ENCODE measurements at places on chromosomes 5 and 9.

GRCh38 chr9:99055384-99055783 lies 49.5 kb upstream of the TGFBR1 start:
- DNase-seq: no peak

- no peak for DNase-seq
Measured at GRCh38 chr5:84028093-84028492, 307.4 kb upstream of the HAPLN1 start.

- DNase-seq: no peak
Measured at GRCh38 chr5:6405591-6405990, 27.2 kb upstream of the MED10 start.

- no peak for DNase-seq
Measured at GRCh38 chr5:136188859-136189258, 4.1 kb downstream of the SMIM32 start.

GRCh38 chr5:1727571-1727970 lies 72.1 kb downstream of the MRPL36 start:
- peak; percentile 5 for DNase-seq

DNA sequence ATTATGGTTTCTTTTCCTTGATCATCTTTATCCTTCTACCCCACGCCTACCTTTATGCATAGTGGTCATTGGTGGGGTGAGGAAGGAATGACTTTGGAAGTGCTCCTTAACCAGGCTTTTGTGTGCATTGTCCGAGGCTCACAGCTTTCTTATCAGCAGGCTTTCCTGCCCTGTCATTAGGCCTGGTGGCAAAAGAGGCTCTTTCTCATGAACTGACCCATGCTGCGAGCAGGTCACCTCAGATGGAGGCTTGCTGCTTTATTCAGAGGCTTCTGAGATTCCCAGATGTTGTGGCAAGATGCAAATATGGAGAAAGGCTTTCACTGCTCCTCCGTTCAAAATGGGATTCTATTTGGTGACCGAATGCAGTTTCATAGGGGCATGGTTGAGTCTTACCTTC lies 57.4 kb upstream of the DMRTA1 start:
- DNase-seq: no peak

DNA sequence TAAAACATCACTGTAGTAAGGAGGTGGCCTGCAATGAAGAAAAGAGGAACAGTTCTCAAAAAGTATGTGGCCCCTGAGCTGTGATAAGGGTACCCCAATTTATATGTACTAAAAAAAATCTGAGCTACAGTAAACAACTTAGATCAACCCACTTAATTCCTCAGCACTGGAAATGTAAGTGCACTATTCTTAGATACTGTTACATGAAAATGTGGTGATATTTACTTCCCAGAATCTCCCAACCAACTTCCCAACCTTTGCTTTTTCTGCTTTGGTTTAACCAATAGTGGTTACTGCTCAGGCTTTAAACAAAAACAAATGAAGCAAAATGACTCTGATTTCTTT lies 114.8 kb downstream of the SEMA5A start:
- DNase-seq: no peak

DNA sequence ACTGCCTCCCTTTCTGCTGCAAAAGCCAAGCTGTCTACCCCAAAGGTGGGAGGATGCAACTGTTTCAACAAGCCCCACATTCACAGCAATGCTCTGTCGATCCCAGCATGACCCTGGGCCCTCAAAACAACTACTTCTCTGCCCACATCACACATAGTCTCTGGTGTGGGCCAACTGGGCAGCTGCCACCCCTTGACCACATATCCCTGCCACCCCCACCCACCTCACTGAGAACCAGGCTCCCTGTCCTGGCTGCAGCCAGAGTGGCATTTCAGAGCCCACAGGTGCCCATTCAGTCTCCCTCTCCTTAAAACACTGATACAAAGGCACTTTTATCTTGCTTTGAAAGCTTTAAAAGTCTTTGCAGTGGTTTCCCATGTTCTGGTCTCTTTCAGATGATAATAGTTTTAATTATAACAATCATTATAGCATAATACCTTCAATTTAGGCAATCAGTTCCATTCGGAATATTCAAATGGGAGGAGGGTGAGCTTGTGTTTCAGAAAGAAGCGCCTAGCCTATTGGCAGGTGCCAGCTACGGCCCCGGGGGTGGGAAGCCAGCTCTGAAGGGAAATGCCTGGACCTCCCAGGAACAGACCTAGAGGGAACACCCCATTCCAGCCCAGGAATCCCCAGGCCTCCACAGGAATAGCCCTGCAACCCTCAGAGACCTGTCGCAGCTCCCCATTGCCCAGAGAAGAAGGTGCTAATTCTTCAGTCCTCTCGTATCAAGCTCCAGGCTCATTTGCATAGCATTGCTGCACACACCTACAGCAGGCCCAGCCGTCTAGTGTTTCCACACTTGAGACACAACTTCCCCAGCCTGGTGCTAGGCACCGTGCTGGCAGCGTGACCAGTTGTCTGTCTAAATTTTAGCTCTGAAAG lies 90.8 kb downstream of the C5orf15 start:
- no peak for DNase-seq

- no peak for DNase-seq
Measured at GRCh38 chr5:40383749-40384651, 295.7 kb upstream of the PTGER4 start.

GRCh38 chr5:132455614-132456115 lies 34.9 kb downstream of the IRF1 start:
- DNase-seq: no peak

DNA sequence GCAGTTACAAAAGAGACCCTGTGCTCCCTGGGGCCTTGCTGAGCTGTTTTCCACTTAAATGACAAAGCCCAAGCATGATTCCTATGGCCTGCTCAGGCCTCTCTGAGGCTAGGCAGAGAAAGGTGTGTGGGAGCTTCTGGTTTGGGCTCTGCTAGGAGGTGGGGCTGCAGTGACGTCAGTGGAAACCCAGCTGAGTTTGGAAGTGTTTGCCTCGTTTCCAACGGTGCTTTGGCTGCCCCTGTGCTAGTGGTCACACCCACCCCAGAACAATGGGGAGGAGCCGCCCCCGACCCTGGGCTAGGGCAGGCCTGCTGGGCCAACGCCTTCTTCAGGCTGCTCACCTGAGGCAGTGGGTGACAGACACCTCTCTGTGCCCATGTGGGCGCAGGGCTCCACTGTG lies 10.4 kb downstream of the ANGPTL2 start:
- peak; percentile 85 for DNase-seq

DNA sequence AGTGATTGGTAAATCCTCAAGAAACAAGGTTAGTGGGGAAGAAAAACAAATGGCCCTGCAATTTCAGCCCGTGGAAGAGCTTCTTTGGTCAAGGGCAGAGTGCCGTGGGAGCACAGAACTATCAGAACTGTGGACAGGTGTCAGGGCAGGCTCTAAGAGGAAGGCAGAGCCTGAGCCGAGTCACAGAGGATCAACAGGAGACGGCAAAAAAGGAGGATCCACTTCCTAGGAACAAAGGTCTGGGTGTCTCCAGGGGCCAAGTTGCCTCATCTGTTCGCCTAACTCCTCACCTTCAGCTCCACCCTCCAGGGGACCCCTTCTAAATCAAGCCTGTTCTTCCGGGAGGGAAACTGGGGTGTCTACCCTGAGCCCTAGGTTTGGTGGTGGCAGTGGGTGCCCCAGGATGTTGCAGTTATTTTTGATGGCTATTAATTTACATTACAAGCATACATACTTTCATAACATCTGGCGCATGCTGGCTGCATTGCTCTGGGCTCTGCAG lies 88.0 kb downstream of the FEM1C start:
- no peak for DNase-seq

GRCh38 chr9:76610011-76610352 lies 151.0 kb downstream of the GCNT1 start:
- DNase-seq: peak; percentile 84

- no peak for DNase-seq
Measured at GRCh38 chr5:39494534-39494933, 69.8 kb upstream of the DAB2 start.

GRCh38 chr9:98105006-98105405 lies 14.0 kb downstream of the TRIM14 start:
- DNase-seq: no peak

DNA sequence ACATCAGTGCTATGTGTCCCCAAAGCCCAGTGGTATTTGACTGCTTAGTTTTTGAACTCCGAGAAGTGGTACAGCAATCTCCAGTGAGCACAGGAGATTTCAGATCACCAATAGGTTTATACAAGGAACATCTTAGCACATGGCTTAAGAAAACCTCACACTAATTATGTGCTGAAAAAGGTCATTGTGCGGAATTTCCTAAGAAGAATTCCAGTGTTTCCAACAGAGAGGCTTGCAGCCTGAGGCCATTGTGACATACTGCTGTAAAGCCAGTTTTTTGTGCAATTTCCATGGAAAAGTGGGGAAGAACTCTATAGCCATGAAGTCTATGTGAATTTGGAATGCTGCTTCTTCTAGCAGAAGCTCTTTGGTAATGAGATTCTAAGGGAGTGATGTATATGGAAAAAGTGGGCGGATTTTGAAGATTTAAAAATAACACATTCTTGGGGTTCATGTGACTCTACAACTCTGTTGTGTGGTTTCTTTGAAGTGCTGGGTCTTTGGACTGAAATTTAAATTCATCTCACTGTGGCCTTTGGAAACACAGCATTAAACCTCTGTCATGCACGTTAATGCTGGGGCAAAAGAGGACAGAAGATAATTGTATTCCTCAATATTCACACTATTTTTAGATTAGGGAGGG lies 110.5 kb upstream of the CD180 start:
- DNase-seq: no peak

DNA sequence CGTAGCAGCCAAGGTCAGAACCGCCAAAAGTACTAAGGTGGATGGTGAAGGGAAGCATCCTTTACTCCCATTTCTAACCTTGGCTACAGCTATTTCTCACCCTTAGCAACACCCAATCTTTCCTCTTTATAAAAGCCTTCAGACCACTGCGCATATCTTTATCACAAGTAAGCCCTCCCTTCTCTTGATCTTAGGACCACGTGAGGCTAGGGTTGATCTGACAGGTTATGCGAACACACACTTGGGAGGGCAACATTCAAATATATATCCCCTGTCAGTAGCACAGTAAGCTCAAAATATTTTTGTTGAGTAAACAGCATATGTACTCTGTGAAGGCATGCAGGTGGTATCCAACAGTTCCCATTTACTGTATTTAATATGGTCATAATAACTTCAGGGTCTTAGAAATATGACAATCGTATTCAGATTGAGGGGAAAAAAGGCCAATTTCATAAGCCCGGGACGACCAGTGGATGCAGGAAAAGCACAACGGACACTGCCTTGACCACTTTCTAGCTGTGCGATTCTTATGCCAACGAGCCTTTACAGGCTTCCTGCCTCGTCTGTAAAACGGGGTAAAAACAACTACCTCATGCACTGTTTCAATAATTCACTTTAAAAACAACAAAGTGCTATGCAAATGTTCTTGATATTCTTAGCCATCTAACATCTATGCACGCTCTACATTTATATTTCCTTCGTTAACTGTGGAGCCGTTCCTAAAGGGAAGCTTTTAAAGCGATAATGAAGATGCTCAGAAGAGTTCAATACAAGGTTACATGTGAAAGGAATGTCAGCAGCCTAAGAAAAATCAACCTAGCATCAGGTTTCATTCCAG lies 1.3 kb downstream of the ARSB start:
- DNase-seq: no peak

DNA sequence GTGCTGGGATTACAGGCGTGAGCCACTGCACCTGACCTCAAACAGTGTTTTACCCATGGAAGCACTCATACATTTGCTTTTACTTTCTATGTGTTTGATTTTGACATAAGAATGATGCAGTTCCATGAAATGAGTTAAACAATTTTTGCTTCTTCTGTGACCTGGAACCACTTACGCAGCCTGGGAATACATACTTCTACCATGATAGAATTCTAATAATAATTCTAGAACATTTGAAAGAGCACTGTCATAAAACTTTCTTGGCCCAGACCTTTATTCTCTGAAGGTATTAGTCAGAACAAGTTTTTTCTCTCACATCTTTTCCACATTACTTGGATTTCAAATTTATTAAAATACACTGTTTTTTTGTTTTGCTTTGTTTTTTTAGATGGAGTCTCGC lies 25.3 kb upstream of the COL5A1 start:
- no peak for DNase-seq

DNA sequence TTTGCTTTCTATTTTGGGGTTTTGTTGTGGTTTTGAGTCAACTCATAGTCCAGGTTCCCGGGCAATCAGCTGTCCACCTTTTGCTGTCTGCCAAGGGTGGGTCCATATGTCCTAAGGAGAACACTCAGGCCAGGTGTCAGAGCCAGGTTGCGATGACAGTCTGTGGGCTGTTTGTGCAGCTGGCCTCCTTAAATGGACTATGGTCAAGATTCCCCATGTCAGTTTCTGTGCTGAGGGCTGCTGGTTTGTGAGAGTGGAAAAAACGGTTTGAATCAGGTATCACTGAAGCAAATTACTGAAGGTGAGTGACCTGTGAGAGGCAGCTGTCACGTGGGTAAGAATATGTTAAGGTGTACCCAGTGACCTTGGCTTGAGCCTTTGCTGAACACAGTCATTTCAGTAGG lies 33.0 kb downstream of the SNX30 start:
- no peak for DNase-seq

GRCh38 chr5:172524573-172525021 lies 70.3 kb upstream of the SH3PXD2B start:
- DNase-seq: no peak

DNA sequence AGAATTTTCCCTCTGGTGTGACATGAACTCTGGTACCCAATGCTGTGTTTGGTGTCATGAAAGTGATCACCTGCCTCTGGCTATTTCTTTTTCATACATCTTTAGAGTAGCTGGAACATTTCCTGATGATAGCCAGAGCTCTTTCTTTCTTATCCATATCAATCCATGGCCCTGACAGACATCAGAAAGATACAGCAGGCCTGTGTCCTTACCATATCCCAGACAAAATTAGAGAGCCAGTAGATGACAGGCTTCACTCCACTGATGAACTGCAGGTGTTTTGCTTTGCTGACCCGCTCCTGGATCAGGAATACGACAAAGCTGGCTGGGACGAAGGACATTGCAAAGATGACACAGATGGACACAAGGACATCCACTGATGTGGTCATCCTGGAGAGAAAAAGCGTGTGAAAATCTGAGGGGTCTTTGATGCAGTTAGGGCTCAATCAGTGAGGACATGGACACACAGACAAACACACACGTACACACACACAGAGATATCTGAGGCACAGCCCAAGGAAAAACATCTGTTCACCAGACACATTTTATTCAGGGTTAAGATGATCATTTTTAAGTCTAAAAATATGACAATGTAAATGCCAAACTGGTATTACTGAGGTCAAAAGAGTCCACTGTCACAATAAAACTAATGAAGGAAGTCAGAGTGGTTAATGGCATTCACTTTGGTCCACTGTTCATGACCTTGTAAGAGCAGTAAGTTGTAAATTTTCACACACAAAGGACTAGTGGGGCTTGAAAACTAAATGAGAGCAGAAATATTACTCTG lies 34.5 kb downstream of the NIPSNAP3B start:
- DNase-seq: no peak

Measured in femur (tissue), 1 donor.